ENCODE measurements at places on chromosomes 5 and 9. TPM values are rescaled to one million over a fixed set of nuclear protein-coding genes. Genes with fewer than 3 reads are reported as not detected.

The SLC4A9 gene
- 1.1 TPM for total RNA-seq

The PCDHGA8 gene
- total RNA-seq: 1.1 TPM

DNA sequence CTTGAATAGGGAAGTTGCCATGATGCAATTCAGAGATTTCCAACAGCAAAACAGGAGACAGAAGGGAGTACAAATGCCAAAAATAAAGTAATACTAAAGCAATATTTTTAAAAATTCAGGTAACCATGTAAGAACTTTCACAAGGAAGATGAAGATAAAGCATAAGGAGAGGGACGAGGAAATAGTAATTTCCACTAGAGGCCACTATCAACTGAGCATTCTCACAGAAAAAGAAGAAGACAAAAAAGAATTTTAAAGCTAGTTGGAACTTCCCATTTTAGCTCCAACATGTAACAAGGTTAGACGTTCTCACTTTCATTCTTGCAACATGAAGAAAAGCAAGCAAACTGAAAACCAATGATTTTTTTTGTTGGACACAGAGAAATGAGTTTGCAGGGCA, 779.9 kb upstream of the CDH6 start:
- DNase-seq: no peak

The BAAT gene
- not detected for total RNA-seq
